ENCODE measurements at places on chromosomes 7 and 10. TPM values are rescaled to one million over a fixed set of nuclear protein-coding genes. Genes with fewer than 3 reads are reported as not detected.
A peak's percentile ranks its signal among the peaks of the same experiment; 100 is the strongest.

Gene CRTAC1
- 11.2 TPM for total RNA-seq

DNA sequence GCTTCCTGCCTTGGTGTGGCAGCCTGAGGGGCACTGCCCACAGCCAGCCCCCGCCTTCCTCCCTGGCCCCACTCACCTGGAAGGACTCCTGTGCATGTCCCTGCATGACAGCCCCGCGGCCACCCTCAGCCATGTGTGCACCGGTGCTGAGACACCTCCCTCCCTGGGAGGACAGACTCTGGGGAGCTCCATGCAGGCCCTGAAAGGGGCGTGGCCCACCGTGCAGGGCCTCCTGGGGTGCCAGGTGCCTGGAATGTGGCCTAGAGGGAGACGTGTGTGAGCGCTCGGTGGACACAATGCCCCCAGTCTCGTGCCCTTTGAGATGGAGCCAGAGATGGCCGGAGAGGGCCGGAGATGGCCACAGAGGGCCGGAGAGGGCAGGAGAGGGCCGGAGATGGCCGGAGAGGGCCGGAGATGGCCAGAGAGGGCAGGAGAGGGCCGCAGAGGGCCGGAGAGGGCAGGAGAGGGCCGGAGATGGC is 59.1 kb upstream of the PPP2R2D start:
- no peak for DNase-seq

Gene TUBB8
- not detected for total RNA-seq

Gene C7orf57
- 0.78 TPM for total RNA-seq

DNA sequence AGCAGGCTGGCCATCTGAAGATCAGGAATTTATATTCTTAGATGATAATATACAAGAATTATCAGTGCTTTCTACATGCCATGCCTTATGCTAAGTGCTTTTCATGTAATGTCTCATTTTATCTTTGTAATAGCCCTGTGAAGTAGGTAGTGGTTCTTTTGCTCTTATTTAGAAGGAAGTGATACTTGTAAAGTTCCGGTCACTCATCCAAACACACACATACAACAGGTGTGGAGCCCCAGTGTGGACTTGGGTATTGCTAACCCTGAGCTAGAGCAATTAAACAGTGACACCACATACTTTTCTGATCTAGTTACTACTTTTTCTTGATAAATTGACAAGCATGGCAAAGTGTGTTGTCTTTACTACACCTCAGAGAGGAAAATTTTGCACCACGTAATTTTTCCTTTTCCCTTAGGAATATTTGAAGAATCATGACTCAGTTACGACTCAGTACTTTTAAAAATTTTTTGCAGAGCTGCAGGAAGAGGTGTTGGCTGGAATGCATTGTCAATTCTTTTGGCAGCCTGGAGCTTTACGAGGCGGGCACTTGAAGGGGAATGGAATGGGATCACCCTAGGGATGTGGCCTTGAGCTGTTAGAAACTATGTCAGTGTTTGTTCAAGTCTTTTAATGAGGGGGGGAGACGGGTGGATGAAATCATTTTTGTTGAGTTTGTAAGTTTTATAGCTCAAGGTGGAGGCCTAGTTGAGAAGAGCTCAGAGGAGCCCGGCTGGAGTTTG is 212.5 kb upstream of the CELF2 start:
- no peak for DNase-seq

GRCh38 chr7:106793015-106793975 is 71.8 kb upstream of the PIK3CG start:
- DNase-seq: no peak

DNA sequence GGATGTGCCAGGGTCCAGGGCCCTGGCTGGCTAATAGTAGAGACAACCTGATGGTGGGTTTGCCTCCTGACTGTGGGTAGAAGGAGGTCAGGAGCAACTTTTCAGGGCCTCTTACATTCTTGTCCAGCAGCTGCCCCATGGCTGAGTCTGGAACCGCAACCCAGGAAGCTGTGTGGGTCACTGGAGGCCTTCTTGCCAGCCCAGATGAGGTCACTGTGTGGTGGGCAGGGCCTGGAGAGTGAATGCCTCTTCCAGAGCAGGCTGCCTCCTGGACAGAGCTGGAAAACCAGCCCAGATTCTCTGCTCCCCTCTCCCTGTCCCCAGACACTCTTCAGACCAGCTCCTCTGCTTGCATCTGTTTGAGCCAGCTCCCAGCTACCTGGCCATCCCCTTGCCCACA is 43.5 kb upstream of the LEP start:
- no peak for DNase-seq

- DNase-seq: no peak
Measured at GRCh38 chr7:136685501-136686173, 182.8 kb upstream of the CHRM2 start.

DNA sequence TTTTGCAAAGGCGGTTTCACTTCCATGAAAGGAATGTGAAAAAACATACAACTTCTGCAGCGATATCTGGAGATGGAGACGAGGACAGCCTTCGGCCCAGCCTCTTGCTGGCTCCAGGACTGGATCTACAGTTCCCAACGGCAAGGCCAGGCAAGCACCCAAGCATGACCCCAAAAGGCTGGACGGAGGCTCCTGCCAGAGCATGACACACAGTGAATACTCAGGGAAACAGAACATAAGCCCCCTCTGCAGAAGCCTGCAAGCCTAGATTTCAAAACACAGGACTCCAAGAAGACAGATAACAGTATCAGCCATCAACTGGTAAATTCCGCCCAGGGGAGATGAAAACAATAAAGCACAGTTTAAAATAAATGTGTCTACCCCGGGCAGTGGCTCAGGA is 3.3 kb upstream of the LRRC27 start:
- no peak for DNase-seq

GRCh38 chr10:113476191-113476590 is 76.7 kb upstream of the HABP2 start:
- DNase-seq: no peak

DNA sequence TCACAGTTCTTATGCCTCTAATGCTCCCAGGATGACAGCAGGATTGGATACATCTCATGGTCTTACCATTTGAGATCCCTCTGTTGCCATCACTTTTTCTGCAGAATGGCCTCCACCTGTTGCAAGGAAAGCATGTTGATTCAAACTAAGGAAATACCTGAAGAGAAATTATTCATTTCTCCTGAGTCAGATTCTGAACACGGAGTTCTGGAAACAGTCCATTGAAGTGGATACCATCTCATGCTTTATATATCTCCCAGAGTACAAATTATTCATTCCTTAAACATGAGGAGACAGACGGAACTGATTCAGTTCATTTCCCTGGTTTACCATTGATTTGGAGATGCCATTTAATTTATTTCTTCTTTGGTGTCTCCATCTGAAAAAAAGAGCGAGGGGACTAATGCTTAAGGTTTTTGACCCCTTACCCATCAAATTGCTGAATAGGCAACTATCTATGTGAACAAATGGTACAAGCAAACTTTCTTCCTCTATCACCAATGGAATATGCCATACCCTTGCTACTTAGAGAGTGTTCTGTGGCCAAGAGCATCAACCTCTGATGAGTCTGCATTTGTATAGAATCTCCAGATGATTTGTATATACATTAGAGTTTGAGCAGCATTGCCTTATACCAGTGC is 305.0 kb upstream of the LRGUK start:
- DNase-seq: no peak

DNA sequence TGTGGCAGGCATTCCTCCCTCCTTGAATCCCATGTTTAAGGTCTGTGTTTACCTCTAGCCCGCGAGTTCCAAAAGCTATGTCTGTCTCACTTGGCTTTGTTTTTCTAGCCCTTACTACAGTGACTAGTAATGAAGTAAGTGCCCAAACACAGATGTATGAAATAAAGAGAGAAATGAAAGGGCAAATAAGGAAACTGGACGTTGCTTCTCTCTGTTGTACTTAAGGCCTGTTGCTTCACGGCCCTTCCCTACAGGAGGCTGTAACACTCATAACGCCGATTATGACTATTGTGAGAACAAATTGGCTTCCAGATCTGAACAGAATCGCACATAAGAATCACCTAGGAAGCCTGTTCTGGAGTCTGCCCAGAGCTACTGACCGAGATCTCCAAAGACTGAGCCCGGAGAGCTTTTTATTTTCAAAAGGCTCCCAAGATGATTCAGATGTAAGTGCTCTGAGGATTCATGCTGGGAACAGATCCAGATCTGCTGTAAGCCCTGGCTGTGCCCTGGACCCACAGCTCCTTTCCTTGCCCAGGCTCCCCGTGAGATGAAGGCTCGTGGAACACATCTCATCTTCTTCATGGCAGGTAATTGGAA is 432.6 kb downstream of the SDK1 start:
- no peak for DNase-seq

Gene PRPS1L1
- total RNA-seq: not detected

Gene FERD3L
- not detected for total RNA-seq

DNA sequence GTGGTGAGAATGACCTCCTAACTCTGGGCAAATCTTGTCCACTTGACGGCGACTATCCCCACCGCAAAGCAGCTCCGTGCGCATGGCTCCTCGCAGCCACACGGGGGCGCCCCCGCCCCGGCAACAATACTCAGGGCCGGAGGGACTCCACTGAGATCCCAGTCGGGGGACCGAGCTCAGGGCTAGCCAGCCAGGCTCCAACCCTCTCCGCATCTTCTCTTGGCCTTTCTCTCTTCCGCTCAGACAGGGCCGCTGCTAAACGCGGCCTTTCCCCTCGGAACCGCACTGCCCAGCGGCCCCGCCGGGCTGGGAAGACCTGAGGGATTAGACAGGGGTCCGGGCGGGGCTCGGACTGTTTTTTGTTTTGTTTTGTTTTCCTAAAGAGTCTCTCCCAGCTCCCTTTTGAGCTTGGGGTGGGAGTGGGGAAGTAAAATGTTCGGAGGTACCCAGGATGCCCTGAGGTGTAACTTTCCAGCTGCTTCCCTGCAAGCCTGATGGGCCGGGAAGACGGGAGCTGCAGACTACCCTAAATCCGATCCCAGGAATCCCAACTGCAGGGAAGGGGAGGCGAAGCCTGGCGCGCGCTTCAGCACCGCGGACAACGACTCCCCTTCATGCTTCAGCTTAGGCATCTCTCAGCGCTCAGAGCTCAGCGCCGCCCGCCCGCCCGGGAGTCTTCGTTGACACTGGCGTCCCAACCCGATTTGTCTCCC is 2.7 kb downstream of the KCNIP2 start:
- peak; percentile 77 for DNase-seq

DNA sequence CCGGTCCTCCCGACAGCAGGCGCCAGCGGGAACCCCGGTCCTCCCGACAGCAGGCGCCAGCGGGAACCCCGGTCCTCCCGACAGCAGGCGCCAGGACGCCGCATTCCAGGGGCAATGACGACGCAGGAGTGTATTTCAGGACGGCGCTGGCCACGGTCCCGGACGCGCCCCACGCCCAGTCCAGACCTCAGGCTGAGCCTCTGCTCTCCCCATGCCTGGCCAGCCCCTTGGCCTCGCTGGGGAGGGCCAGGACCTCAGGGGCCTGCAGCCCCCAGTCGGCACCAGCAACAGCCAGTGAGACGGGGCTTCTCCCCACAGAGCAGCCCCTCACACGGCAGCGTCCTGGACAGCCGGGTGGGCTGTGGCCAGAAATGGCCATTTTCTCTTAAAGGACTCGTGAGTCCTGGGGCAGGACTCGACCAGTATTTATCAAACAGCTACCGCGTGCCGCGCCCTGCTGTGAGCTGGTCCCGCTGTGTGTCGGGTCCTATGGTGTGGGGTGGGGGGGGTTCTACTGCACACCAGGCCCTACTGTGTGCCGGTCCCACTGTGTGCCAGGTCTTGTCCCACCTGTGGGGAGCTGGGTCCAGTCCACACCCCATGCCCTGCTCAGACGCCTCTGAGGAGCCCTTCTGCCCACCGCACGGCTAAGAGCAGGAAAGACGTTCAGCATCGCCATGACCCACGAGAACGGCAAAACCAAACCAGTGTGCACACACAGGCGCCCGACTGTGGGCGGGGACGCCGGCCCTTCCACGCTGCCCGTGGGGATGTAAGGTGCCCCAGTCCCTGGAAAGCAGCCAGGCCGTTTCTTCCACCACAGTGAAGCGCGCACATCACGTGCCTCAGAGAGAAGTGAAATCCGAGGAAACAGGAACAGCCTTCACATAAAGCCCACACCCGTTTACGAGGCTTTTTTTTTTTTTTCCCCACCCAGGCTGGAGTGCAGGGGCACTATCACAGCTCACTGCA is 33.3 kb downstream of the GET4 start:
- no peak for DNase-seq

DNA sequence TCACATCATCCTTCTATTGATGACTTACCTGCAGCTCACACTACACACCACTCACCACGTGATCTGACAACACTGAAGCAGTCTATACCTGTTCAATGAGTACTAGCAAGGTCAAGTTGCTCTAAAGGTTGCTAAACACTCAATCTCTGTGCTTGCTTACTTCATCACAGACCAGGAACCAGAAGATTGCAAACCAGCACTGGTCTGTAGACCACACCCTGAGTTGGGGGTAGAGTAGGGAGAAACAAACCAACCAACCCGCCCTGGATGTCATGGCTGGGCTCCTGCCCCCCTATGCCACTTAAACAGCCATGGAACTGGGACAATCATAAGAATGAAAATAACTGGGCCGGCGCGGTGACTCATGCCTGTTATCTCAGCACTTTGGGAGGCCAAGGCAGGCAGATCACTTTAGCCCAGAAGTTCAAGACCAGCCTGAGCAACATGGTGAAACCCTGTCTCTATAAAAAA is 19.6 kb downstream of the DLG5 start:
- DNase-seq: no peak

Gene ZNF679
- total RNA-seq: not detected

Gene ADRB1
- total RNA-seq: 3.3 TPM

Gene TMEM178B
- 50.7 TPM for total RNA-seq

Gene GRM3
- 179 TPM for total RNA-seq

Gene NPY4R2
- total RNA-seq: 0.31 TPM

Gene SYT15B
- not detected for total RNA-seq

- DNase-seq: no peak
Measured at GRCh38 chr10:49375611-49376010, 20.3 kb downstream of the DRGX start.

GRCh38 chr7:144818511-144818910 is 17.3 kb downstream of the TPK1 start:
- DNase-seq: no peak

DNA sequence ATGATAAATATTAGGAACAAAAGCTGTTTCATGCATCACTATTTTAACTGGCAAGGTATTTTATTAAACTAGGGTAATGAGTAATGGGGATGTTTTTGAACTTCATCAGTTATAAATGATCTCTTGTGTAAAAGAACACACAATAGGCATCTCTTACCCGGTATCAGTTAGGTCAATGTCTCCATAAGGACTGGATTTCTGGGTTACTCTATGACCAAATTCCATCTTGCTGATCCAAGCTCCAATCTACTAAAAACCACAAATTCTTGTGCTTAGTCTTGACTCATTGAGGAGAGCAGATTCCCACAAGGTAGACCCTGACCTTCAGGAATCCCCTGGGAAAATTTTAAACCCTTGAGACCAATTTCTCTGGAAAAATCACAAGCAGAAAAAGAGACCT is 1167.7 kb downstream of the XPNPEP1 start:
- no peak for DNase-seq

GRCh38 chr10:71569775-71570588 is 149.6 kb downstream of the C10orf105 start:
- peak; percentile 40 for DNase-seq

- DNase-seq: no peak
Measured at GRCh38 chr7:41567731-41568114, 135.2 kb downstream of the INHBA start.

All from occipital lobe (tissue), 3 donors.